ENCODE measurements at places on chromosomes 5 and 9.
A peak's percentile ranks its signal among the peaks of the same experiment; 100 is the strongest.

- DNase-seq, result no peak
Measured at GRCh38 chr5:135435467-135436330, 11.4 kb downstream of the DCANP1 start.

DNA sequence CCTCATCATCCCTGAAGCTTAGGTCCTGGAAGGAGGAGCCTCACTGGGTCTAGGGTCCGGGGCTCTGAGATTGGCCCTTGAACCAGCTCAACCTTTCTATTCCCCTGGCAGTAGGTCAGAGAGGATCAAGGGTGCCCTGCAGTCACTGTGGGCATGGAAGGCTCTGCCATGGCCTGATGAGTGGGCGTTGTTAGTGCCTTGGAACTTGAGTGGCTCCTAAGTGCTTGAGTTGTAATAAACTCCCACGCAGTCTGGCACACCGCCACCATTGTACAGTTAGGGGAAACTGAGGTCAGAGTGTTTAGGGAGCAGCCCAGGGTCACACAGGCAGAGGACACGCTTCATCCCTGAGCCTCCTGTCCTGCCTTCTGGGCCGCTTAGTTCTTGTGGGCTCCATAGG lies 10.4 kb upstream of the SYNPO start:
- DNase-seq, result no peak

- DNase-seq, result no peak
Measured at GRCh38 chr5:32490972-32491557, 46.5 kb upstream of the ZFR start.

DNA sequence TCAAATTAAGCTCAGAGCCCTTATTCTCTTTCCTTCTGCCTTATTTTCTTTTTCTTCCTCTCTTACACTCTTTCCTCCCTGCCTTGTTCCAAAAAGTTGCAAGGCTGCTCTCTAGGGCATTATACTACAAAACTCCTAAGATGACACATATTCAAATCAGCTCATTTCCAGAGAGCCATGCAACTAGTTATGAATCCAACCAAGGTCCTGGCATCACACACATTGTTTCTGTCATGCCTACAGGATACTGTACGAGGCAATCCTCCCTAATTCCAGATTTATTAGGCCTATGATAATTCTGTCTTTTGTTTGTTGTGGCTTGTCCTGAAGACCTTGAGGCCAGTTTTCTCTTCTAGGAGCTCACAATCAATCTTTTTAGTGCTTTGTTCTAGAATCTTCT lies 87.0 kb upstream of the TBCA start:
- DNase-seq, result no peak

GRCh38 chr9:72912476-72913381 lies 40.1 kb downstream of the ALDH1A1 start:
- no peak for DNase-seq

GRCh38 chr5:107805824-107806223 lies 135.1 kb upstream of the EFNA5 start:
- DNase-seq, result no peak

DNA sequence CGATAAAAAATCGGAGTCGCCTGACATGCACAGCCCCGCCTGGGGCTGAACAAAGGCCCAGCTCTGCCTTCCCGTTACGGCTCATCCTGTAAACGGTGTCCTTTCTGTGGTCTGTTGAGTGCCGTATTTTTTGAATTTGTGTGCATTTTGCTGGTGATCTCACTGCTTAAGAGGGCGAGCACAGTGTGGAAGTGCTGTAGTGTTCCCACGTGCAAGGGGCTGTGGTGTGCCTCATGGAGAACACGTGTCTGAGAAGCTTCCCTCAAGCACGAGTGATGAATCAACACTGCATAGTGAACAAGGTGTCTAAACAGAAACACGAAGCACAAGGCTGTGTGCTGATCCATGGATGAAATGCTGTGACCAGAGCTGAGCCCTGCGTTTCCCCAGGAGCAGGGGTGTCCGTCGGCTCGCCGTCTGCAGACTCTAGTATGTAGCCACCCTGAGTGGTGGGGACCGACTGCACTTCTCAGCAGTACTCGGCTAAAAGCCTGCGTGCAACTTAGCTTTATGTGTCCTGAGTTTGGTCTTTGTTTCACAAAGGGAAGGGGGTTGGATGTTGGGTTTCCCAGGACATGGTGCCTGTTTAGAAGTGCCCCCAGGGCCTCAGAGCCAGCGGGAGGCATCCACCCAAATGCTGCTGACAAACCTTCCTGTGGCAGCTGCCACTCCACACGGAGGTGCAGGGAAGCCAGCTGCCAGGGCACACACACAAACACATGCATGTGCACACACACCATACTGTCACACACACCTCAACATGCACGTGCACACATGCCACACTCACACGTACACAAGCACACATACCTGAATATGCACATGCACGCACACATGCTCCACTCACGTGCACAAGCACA lies 77.2 kb upstream of the IRX4 start:
- no peak for DNase-seq

DNA sequence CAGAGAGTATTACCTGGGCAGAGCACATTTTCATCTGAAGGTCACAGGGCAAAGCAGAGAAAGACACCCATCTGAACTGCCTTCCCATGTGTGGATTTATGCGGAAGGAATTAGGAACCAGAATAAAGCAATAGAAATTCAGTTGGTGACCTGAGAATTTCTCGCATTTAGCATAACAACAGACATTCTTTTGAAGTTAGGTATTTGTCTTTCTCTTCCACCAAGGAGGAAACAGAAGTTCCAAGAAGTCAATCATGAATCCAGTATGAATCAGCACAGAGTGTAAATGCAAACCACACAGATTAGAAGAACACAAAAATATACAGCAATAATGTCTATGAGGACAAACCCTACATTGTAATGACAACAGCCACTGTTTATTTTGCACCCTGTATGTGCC lies 515.2 kb upstream of the BRINP1 start:
- DNase-seq, result no peak

- peak; percentile 52 for DNase-seq
Measured at GRCh38 chr9:110922145-110922544, 116.1 kb downstream of the LPAR1 start.

DNA sequence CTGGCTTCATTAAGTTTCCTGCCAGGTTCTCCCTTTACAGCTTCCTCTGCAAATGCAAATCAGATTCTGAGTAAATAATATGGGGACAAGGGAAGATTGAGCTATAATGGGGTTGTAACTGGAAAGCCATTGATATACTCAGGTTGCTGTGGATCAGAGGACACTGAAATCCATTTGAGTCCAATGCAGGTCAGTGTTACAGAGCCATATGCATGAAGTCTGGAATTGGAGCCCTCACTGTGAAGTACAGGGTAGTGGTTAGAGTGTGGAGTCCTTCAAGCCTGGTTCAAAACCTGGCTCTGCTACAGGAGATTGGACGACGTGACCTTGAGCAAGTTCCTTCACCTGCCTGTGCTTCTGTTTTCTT lies 48.7 kb downstream of the TIMD4 start:
- DNase-seq, result no peak

DNA sequence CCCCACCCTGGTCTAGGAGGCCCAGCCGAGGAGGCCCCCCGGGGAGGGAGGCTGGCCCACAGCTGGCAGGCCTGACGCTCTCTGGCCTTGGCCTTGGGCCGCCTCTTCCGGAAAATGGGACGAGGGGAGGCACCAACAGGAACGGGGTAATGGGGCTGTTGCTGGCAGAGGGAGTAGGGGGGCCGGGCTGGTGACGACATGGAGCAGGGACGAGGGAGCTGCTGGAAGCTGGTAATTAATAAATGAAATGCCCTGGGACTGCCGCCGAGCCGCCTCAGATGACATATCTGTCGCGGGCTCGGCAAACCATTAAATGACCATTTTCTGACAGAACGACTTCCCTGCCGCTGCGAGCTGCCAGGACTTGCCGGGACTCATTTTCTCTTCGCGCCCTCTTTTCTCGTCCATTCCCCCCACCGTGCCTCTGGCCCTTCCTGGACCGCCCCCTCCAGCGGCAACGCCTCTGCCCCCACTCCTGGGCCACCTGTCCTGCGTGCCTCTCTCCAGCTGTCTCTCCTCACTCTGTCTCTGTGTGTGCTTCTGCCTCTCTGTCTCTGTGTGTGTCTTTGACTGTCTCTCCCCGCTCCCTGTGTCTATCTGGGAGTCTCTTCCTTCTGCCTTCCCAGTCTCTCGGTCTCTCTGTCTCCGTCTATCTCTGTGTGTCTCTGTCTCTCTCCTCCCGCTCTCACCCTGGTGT lies 215.7 kb downstream of the PAX5 start:
- DNase-seq, result no peak

- no peak for DNase-seq
Measured at GRCh38 chr9:134561427-134562145, 80.0 kb upstream of the COL5A1 start.

DNA sequence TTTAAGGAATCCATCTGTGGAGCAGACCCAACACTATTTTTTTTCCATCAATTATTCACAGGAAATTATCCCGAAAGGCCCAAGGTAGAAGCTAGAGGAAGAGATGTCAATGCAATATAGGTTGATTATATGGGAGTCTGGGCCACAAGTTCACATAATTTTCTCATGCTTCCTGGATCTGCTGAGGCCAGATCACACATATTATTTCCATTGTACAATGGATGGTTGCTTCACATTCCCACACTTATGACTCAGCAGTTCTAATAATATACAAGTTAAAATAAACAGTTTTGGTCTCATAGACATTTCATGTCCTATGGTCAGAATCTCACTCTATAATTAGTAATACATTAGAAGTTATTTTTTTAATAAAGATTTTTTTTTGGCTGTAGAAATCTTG lies 66.0 kb upstream of the PTPRD start:
- DNase-seq, result no peak

DNA sequence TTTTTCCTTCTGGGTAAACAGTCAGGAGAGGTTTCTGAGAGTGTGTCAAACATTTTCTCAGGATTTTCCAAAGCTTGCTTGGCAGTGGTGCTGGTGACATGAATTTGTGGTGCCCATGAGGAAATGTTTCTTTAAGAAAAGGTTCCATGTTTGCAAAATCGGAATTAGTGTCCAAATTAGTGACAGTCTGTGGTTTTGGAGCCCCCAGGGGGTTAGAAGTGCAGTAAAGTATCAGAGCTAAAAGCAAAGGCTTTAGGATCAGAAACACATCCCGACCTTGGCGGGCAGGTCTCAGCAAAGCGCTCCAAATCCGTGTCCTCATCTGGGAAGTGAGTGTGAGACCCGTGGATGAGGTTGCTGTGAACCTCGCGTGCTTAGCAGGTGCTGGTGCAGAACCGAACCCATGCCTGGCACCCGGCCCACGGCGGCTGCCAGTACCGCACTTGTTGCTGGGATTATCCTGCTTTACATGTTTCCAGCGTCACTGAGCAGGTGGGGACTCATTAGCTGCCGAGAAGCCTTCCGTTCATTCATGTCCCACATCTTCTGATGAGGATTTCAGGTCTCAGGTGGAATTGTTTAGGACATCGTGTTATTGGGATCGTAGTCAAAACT lies 70.8 kb upstream of the COL5A1 start:
- DNase-seq, result no peak

Measured in ELR (cell line).